Smooth muscle cell of the pulmonary artery (primary cell): ENCODE measurements at places on chromosomes 11 and 22. TPM values are rescaled to one million over a fixed set of nuclear protein-coding genes. Genes with fewer than 3 reads are reported as not detected.

The HTR3A gene
- not detected in 2 replicates for total RNA-seq

The MIOX gene
- total RNA-seq = 0.10 TPM in 1 of 2 replicates, not detected in the other

The ALKBH8 gene
- total RNA-seq = 5.4 and 6.6 TPM in 2 replicates

The MYOD1 gene
- total RNA-seq = not detected in 2 replicates

The PRR5L gene
- 12.1 and 32.3 TPM in 2 replicates for total RNA-seq

The MISFA gene
- total RNA-seq = 0.43 and 0.52 TPM in 2 replicates

The ARHGAP20 gene
- total RNA-seq = 3.0 and 6.1 TPM in 2 replicates

The CATSPERZ gene
- total RNA-seq = not detected in 2 replicates

The DCDC1 gene
- total RNA-seq = 0.07 and 0.26 TPM in 2 replicates

The OR4C3 gene
- total RNA-seq = not detected in 2 replicates

The HOATZ gene
- not detected in 2 replicates for total RNA-seq

The RPS13 gene
- 344 and 533 TPM in 2 replicates for total RNA-seq
